ENCODE measurements at places on chromosomes 4 and X.

DNA sequence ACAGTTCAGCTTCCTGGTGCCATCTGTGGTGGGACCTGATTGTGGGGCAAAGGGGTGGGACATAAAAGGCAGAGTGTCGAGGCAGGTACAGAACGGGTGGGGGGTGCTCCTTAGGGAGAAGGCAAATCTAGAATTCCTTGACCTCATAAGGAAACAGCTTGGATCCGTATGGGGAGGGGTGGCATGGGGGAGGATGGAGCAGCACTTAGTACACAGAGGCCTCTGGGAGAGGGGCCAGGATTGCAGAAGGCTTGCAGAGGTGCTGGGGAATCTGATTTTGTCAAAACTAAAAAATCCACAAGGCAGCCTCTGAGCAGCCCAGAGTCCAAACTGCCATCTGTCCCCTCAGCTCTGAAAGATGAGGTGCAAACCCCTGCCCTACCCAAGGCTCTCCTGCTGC is 2.3 kb upstream of the EMD start:
- DNase-seq = no peak

DNA sequence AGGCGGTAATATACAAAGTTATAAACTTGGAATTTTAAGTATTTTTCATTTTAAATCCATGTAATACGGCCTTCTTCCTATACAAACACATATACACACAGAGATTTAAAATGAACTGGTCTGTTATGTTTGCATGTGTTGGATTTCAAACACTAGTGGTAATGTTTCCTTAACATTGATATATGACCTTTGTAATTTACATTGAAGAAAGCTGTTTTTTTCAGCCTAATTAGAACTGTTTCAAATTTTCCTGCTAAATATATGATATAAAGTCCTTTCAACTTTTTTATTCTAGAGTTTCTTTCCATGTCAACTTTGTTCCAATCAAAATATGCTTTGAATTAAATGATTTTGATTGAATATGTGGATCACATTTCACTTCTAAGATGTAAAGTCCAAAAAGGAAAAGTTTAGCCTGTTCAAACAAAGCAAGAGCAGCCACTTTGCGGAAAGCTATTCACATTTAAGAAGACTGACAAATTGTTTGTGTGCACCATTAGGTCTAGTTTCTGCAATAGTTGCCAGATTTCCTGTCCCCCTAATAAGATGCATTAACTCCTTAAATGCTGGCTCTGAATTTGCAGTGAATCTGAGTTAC is 226.0 kb upstream of the MAB21L2 start:
- no peak for DNase-seq

DNA sequence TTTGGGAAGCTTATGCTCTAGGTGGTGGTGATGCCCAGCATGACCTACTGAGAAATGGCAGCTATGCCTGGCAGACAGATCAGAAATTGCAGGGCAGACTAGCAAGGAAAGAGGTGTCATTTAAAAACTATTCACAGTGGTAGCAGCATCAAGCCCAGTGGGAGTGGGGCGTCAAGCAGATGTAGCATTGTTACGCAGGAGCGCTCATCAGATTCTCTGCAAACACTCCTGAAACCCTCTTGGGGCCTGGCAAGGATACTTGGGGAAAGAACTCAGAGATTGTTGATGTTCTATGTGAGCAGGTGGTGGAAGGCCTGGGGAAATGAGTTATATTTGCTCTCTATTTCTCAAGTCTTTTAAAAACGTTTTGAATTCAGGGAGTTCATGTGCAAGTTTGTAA is 437.6 kb downstream of the RAPGEF2 start:
- DNase-seq = no peak

GRCh38 chr4:76430519-76431388 is 4.3 kb upstream of the SHROOM3 start:
- no peak for DNase-seq

DNA sequence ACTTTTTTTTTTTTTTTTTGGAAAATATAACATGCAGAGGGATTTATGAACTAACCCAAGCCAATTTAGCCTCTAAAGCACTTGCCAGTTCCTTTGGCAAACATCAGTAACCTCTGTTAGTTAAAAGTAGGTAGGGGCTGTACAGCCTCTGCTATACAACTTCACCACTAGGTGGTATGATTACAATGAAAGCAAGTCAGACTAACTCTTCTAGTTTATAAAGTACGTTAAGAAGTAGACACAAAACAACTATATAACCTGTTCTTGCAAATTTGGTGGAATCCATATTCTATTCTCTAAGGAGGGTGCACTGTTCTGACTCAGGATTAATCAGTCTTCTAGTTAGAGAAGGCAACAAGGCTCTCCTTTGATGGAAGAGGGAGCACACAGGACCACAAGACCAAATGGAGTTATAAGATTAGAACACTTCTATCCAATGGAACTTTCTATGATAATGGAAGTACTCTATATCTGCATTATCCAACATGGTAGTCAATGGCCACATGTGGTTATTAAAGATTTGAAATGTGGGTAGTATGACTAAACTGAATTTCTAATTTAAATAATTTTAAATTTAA is 12.8 kb downstream of the AIMP1 start:
- DNase-seq = no peak

DNA sequence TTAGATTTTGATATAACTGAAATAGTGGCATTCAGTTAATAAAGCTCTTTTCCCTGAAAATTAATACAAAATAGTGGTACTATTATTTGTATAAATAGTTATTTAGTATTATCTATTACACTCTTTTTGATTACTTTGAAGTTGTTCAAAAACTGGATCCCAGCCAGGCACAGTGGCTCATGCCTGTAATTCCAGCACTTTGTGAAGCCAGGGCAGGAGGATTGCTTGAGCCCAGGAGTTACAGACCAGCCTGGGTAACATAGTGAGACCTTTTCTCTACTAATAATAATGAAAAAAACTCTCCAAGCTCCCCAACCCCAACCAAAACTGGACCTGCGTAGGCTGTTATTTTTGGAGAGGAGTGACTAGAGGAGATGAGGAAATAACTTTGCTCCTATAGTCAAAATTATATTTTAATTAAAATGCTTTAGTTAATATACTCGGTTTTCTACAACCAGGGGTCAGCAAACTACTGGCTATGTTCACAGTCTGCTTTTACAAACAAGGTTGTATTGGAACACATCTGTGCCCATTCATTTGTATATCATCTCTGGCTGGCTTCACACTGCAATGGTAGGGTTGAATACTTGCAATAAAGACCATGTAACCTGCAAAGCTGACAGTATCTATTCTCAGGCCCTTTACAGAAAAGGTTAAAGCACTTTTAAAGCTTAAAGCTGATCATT is 27.6 kb downstream of the GUCY1A1 start:
- DNase-seq = no peak

DNA sequence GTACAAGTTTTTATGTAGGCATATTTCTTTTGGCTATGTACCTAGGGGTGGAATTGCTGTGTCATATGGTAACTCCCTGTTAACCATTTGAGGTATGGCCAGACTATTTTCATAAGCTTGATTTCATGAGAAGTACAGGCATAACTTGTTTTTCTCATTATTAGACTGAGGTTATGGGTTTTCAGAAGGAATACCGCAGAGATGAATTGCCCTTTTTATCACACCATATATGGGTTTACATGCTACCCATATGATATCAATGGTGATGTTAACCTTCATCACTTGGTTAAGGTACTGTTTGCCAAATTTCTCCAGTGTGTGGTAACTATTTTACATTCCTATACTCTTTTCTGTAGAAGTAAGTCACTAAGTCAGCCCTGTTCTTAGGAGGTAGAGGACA is 23.5 kb downstream of the RAB40A start:
- DNase-seq = no peak

DNA sequence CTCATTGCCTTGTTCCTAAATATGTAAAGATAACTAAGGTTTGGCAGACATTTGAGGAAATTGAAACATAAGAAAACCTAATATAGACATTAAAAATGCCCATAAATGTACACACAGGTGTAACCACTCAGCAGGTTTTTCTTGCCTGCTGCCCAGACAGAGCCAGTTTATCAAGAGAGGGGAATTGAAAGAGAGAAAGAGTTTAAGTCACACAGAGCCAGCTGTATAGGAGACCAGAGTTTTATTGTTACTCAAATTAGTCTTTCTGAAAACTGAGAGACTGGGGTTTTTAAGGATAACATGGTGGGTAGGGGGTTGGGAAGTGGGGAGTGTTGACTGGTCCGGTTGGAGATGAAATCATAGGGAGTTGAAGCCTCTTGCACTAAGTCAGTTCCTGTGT is 119.0 kb downstream of the CFAP299 start:
- no peak for DNase-seq

Measured in esophagus squamous epithelium (tissue), 5 donors.